ENCODE measurements at places on chromosomes 7 and 10.

DNA sequence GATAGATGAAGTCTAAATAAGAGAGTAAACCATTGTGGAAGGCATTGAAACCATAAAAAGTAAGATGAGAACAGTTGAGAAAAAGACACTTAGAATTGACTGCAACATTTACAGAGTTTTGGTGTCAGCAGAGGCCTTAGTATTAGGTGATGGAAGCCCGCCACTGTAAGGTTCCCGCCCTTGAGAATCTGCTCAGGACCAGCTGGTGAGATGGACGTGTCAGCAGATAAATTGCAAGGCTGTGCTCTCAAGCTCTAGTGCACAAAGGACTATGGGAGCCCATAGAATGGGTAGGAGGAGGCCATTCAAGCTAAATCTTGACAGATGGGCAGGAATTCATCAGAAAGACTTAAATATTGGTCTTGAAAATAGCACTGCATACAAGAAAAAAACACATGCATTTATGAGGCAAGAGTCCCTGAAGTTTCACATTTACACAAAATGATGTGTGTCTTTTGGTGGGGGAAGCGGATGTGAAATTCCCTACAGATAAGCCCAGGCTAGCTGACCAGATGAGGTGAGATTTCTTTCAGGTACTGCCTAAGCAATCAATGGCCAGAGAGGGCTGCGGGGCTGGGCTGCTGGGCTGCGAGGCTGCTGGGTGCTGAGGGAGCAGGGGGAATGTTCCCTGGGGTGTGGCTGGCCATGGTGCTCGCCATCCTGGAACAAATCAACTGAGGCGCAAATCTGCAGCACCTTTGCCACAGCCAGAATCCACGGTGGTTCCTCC lies 42.5 kb downstream of the SYPL1 start:
- DNase-seq, result no peak

DNA sequence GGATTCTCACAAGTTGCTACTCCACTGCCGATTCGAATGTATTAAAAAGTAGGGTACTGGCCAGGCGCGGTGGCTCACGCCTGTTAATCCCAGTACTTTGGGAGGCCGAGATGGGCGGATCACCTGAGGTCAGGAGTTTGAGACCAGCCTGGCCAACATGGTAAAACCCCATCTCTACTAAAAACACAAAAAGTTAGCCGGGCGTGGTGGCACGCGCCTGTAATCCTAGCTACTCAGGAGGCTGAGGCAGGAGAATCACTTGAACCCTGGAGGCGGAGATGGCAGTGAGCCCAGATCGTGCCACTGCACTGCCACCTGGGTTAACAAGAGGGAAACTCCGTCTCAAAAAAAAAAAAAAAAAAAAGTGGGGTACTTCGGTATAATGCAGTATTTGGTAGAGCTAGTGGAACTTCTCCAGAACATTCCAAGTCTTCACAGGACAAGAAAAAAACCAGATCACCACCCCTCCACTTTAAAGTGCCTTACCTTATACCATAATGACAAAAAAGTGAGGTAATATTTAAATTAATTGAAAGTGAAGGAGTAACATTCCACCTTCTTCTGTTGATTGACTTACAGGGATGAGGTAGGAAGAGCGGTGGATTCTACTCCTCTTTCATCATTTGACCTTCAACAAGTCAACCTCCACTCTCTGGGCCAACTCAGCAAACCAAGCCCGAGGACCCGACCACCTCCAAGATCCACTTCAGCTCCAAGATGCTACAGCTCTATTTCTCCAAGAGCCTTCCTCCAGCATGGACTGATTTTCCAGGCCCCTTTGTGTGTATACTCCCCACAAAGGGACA lies 2.0 kb downstream of the BAZ1B start:
- DNase-seq, result no peak

DNA sequence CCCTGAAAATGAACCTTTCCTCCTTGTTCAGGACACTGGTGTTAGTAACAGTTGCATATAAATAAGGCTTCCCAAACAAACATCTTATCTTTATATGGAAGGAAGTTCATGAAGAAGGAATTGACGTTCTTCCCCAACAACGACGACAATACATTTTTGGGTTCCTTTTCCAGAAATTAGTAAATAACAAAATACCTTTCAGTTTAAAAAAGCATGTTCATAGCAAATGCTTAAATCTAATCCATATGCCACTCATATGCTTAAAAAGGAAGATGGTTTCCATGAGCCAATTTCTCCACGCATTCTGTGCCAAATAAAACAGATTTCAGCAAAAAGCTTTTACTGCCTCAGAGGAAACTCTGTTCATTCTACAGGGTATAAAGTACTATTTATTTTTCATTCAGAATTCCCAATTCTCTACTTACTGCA lies 182.6 kb downstream of the COBL start:
- DNase-seq, result no peak

GRCh38 chr10:61125560-61126170 lies 181.7 kb upstream of the RHOBTB1 start:
- DNase-seq, result no peak

DNA sequence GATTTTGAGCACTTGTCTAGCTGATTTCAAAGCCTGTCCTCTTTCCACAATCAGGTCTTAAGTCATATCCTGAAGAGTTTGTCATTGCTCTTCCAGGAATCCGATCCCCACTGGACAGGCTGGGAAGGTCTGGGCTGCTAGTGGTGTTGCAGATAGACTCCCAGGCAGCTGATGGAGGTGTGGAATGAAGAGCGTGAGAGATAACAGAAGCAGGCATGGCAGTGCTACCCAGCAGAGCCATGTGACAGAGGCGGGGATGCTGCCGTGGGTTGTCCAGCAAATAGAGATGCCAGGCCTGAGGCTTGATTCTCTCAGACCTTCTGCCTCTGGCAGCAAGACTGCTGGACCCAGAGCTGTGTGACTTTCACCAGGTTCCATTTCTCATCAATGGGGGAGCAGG lies 116.5 kb upstream of the EEPD1 start:
- no peak for DNase-seq

- no peak for DNase-seq
These were observed 198.7 kb downstream of the ADARB2 start for GRCh38 chr10:1538531-1539061.

DNA sequence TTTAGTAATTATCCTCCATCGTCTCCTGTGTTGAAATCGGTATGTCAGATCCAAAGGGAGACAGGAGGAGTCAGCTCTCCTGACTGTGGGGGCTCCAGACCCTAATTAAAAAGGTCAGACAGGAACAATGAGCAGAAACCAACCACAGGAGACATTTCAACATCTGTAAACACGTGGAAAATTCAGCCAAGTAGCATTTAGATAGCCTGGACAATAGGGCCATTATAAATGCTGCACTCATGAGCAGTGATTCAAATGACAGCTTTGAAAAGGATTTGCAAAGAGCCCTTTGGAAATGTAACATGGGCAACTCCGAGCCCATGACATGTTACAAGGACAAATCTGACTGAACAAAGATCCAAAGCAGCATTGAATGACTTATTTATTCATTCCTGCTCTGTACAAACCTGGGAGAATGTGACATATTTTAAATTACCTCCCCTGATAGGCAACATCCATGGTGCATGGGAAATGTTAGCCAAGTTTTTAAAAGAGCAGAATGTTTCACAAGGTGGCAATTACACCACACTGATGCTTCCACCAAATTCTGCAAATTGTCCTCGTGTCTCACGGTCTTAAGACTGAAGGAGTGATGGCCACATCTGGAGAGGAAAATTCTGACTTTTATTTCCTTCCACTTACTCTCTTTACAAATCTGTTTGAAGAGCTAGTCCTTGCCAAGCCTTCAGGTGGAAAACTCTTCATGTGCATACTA lies 113.3 kb upstream of the KMT2E start:
- DNase-seq, result no peak

Data from stimulated activated CD4-positive, alpha-beta T cell treated with anti-CD3 and anti-CD28 coated beads, Interleukin-2, amount 100 ng/mL, for 24 hours (primary cell).